Activated naive CD4-positive, alpha-beta T cell treated with Interleukin-2 at 50 U/mL for 16 hours (primary cell): ENCODE measurements at places on chromosomes 3 and 15.

DNA sequence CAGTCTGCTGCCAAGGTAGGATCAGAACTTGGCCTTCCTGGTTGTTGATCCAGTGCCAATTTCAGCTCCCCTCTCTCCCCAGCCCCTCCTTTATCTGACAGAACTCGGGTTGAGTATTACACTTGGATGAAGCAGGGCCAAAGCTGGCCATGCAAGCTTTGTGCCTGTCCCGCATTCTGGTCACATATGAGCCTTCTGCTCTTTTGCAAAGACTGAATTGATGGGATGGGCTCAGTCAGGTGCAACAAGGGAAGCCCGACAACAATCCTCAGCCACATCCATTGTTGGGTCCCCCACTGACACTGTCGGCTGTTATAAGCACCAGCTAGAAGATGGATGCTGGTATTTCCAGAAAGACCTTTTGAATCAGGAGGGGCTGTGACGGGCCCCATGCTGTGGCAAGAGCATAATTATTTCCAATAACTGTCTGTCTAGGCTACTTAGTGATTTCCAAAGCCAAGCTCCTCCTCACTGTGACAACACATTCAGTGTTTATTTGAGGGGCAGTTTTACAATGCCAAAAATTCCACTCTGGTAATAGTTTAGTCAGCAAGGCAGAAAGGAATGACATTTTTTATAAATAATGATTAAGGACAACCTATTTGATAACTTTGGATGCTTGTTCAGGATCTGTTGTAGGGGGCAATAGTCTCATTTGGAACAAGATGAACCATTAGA, 146.8 kb upstream of the FRMD4B start:
- DNase-seq: no peak

DNA sequence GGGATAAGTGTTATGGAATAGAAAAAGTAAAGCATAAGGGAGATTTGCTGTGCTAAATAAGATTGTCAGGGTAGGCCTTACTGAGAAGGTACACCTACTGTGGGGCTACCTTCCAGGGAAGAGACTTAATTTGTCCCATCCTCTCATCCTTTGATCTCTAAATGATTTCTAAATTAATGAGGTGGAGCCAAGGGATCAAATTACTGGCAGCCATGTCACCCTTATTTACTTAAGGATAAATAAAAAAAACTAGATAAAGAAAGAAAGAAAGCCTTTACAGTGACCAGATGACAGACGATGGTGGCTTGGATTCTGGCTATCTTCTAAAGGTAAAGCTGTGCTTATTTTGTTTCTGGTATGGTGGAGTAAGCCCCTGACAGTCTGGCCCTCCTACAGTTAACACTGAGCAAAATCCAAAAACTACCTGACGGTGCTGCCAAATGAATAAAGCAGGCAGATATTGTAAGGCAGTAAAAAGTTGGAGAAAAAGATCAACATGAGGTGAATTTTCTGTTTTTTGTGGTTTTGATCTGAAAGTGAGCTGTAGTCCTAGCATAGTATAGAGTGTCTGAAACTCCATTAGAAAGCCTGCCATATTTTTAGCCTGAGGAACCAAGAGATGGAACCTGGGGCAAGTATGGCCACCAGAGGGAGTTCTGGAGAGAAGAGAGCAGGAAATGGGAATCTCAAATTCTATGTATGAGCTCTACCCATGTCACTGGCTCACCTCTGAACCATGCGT, 285.1 kb upstream of the MANF start:
- DNase-seq: no peak

DNA sequence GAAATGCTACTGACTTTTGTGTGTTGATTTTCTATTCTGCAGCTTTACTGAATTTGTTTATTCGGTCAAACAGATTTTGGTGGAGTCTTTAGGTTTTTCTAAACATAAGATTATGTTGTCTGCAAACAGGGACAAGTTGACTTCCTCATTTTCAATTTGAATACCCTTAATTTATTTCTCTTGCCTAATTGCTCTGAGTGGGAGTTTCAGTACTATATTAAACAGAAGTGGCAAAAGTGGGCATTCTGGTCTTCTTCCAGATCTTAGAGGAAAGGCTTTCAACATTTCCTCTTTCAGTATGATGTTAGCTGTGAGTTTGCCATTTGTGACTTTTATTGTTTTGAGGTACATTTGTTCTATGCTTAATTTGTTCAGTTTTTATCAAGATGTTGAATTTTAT, 268.5 kb downstream of the WNT5A start:
- no peak for DNase-seq

DNA sequence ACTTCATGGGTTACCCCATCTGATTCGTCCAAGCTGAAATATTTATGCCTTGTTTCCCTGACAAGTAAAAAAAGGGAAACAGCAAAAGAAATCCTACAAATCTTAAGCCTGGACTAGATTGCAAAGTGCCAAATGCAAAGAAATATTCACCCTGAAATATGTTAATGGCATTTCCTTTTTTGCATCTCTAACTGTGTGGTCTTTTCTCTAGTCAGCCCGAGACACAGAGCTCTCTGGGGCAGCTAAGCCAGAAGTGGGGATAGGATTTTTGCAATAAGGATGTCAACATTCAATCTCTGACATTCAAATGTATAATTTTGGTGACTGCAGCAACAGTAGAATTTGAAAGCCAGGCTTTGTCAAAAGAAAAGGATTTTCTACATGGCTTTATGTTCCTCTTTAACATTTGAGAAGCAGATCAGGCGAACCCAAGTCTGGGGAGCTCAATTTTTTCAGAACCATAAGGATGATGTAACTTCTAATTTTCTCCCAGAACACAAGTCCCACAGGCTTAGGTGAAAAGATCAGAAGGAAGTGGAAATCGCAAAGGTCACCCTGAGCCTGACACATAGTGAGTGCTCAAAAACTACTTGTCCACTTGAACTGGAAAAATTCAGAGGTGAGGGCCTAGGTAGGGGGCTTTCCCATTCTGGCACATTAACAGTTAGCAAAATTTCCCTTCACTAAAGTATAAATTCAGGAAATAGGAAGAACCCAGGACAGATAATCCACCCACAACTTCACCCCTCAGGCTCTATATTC, 28.2 kb upstream of the KCNMB3 start:
- no peak for DNase-seq

GRCh38 chr3:153144779-153145178, 17.2 kb upstream of the RAP2B start:
- no peak for DNase-seq

DNA sequence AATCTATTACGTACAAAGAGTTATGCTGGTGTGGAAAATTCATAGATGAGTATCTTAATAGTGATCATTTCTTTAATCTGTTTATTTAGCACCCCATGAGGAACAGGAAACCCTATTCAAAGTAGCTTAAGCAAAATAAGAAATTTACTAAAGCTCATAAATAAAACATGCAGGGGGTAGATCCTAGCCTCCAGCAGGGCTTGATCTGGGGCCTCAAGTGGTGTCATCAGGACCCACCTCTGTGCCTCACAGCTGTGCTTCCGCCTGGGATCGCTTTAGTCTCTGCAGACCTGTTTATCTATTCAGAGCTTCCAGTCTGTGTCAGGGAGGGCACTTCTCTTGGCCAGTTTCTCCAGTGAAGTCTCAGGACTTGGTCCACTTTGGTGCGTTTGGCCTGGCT, 171.0 kb upstream of the SLC24A5 start:
- DNase-seq: no peak

- no peak for DNase-seq
Observed at GRCh38 chr3:117346901-117347300, 637.3 kb downstream of the TUSC7 start.

DNA sequence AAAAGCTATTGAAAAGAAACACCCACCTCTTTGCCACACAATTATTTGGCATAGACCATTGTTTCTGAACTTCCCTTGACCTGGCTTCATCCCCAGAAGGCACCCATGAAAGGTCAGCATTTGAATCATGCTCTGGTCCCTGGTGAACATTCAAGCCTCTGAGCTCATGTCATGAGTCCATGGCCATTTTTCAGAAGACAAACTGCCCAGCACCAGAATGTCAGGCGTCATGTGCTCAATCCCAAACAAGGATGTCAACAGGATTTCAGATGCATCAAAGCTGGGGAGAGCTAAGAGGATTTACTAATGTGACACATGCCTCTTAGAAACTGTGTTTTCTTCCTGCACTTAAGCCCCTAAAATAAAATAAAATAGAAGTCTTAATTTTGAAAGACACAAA, 41.3 kb downstream of the TMED3 start:
- DNase-seq: no peak

DNA sequence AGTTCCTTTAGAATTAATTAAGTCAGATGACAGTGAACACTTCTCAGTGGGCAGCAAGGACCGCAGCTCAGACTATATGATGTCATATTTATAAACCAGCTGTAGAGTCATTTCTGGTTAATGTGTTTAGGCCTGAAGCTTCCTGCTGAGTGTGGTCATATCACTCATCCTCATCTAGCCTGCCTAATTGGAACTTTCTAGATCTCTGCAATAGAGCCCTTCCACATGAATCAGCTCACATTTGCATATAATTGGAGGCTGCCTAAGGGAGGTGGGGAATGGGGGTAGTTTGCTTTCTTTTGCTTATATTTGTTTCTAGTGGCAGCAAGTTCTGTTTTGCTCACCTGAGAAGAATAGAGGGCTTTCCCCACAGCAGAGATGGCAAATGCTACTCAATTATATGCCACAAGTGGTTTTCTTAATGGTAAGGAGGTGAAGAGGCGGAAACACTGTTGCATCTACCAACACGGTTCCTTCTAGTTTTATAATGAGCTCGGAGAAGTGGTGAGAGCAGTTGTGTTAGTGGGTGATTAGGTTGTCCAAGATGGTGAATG, 148.1 kb downstream of the KLHL25 start:
- peak; percentile 49 for DNase-seq

DNA sequence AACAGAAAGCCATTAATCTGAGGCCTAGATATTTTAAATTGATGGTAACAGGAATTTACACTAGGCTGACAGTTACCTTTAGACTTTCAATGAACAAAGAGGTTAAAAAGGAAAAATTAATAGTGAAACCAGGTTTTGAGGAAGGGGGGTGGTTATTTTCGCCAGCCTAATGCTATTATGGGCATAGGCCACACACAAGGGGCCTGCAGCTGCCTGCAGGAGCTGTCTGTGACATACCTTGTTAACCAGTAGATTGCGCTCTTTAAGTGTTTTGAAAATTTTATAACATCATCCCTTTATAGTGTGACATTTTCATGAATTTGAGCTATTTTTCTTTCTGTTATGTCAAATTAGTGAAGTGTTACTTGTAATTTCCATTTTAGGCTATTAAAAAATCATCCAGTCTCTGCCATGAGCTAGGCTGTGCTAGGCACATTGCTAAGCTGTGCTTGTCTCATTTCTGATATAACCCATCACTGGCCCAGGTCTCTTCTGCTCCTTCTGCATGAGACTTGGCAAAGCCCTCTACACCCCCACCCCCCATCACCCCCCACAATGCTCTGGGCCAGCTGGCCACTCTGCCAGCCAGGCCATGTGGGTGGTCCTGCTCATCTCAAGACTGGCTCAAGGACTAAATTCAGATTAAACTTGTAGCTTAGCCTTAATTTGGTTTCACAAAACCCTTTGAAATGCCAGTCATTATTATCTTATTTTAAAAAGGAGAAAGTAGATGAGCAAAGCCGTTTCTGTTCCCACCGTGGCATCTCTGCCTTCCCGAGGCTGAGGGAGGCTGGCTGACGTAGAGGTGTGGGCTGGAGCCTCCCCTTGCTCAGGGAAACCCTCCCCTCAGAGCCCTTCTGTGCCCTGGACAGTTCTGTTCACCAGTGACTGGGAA, 48.4 kb upstream of the SEC22A start:
- DNase-seq: no peak

- no peak for DNase-seq
Observed at GRCh38 chr15:29035336-29036285, 149.8 kb downstream of the APBA2 start.
